ENCODE measurements at places on chromosomes 7 and 10.

DNA sequence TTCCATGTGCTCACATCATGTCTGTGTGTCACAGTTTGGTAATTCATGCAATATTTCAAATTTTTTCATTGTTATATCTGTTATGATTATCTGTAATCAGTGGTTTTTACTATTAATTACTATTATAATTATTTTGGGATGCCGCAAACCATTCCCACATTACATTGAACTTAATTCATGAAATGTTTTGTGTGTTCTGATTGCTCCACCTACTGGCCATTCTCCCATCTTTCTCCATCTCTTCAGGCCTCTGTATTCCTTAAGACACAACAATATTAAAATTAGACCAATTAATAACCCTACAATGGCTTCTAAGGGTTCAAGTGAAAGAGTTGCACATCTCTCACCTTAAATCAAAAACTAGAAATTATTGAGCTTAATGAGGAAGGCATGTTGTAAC is 398.5 kb downstream of the PCDH15 start:
- no peak for DNase-seq

GRCh38 chr7:12722636-12723605 is 35.5 kb downstream of the ARL4A start:
- no peak for DNase-seq

GRCh38 chr10:104521901-104522694 is 119.0 kb upstream of the SORCS3 start:
- peak; percentile 13 for DNase-seq

GRCh38 chr7:157527686-157528085 is 190.9 kb downstream of the DNAJB6 start:
- no peak for DNase-seq

DNA sequence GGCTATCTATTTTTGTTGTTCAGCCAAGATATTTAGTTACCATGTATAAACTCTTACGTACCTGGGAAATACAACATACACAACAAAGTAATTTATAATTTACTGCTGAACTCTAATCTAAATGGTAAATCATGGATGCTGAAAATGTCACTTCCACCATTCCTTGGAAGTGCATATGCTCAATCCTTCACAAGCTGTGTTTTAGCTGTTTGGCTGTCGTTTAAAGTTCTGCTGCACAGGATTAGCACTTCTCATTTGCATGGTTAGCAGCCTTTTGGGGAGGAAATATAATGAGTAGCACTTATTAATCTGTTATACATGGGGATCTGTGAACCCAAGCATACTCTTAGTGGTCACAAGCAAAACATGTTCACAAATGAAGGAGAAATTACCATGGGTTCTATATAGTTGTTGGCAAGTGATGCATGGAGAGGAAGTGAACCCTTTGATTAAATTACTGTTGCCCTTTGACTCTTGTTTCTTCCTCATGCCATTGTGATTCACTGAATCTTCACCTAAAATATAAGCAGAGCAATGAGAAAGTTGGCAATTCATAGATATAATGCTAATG is 18.5 kb downstream of the PIK3CG start:
- DNase-seq, result no peak

- no peak for DNase-seq
Measured at GRCh38 chr7:85471740-85472139, 284.9 kb upstream of the SEMA3D start.

DNA sequence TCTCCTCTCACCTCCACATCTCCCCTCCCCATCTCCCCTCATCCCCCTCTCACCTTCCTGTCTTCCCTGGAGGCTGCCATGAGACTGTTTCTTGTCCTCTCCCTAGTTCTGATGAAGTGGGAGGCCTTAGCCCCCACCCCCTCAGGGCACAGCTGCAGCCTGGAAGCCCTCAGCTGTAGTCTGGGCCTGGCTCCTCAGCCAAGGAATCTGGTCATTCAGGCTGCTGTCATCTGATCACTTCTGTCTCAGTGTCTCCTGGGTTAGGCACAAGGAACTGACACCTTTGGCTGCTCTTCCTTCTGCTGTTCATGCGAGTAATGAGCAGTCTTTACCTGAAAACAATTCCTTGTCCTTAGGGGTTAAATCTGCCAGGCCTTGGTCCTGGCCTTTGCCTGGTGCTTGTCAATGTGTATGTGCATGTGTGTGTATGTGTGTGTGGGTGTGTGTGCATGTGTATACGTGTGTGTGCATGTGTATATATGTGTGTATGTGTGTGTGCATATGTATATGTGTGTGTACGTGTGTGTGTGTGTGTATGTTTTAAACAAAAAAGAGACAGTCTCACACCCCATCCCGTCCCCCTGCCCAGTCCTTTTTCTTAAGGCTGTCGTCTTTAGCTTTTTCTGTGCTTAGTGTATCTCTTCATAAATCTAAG is 153.5 kb upstream of the TMEM72 start:
- DNase-seq, result no peak

DNA sequence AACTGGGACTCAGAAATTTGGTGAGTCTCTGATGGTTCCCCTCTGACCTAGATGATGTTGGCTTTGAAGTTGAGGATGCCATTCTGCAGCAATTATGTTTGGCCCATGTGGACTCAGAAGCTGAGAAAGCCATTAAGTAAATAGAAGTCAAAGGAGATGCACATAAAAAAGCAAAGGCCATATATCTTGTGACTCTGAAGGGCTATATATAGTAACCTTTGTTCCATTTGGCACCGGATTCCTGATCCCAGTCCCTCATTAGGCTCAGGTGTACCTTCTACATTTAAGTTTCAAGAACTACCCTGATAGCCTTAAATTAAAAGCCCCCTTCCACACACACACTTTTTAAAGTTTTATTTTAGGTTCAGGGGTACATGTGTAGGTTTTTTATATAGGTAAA is 50.0 kb upstream of the PDK4 start:
- DNase-seq, result no peak

- DNase-seq, result no peak
Measured at GRCh38 chr10:71635251-71635866, 84.2 kb downstream of the C10orf105 start.

- no peak for DNase-seq
Measured at GRCh38 chr7:33195264-33195663, 65.9 kb downstream of the BBS9 start.

- DNase-seq, result no peak
Measured at GRCh38 chr7:47446871-47447466, 134.9 kb downstream of the TNS3 start.

DNA sequence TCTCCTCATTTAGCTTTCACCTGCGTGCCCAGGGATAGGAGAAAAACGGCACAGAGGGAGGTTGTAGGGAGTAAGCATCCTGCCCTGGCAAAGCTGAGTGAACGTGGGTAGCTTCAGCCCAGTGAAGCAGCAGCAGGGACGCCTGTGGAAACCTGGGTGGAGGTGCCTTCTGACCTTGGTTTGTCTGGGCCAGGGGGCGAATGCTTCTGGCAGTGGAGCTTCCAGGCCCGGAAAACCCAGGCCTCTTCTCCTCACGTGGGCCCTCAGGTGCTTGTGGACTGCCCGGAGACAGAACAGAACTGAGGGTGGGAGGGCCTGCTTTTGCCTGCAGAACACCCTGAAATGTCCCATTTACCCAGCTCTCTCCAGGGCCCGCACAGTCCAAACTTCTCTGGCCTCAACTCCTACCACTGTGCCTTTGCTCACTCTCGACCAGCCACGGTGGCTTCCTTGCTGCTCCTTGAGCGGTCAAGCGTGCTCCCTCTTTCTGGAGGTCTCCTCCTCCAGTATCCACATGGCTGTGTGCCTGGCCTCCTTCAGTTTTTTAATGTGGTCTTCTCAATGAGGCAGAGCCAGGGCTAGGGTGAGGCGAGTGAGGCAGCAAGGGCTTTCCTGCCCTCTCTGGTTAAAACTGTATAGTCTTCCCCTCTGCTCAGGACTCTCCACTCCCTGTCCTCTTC is 62.4 kb downstream of the TMEM209 start:
- DNase-seq, result peak; percentile 88

DNA sequence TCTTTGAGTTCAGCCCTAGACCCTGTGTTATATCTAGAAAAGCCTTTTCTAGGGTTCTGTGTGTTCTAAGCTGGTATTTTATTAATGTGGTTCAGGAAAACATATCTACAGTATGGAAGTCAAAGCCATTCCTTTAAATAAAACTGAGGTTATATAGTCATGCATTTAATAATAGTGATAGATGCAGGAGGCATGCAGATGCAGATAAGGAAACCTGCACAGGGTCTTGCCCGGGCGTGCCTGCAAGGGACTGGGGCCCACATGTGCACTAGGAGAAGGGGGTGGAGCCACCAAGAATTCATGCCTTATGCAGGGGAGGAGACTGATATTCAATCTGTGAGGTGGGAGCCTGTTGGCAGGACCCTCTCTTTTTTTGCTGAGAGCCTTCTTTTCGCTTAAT is 171.5 kb downstream of the PRPF18 start:
- DNase-seq, result no peak

- DNase-seq, result no peak
Measured at GRCh38 chr10:649798-650440, 39.5 kb downstream of the DIP2C start.

DNA sequence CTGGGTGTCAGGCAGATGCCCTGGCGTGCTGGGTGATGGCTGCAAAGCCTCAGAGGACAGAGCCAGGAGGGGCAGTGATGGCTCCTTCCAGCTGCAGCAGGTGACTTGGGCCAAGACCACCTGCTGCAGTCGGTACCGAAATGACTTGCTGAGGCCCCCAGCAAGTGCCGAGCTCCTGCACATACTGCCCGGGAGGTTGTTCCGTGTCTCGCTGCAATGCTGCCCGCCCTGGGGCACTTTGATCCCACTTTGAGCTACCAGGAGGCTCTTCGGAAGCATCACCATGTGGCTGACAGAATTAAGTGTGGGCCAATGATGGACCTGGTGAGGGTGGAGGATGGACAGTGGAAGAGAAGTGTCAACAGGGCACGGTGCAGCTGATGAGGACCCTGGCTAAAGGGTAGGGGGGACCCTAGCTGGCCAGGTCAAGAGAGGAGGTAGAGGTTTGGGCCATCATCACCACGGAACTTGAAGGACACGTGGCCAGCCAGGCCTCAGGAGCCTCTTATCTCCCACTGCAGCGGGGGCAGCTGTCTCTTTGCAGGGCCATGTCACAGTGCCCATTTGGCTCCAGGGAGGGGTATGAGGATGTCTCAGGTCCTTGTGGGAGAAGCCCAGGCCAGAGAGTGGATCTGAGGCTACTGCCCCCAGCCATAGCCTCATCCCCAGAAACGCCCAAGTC is 51.1 kb upstream of the NANOS1 start:
- DNase-seq, result no peak

DNA sequence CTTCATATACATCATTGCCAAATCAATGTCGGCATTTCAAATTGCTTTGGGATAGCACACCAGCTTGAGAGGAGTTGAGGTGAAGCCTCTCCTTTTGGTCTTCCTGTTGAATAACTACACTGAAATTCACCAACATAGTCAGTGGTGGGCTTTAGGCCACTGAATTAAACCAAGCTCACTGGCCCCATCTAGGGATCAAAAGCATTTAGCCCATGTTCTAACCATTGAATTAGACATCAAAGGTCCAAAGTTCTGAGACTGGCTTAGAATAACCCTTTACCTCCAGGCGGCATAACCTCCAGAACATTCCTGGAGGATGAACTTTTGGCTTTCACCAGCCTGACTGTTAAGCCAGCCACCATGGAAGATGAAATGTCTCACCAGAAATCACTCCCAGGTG is 54.6 kb downstream of the BPGM start:
- no peak for DNase-seq

- DNase-seq, result no peak
Measured at GRCh38 chr7:72337390-72338167, 74.6 kb downstream of the CALN1 start.

DNA sequence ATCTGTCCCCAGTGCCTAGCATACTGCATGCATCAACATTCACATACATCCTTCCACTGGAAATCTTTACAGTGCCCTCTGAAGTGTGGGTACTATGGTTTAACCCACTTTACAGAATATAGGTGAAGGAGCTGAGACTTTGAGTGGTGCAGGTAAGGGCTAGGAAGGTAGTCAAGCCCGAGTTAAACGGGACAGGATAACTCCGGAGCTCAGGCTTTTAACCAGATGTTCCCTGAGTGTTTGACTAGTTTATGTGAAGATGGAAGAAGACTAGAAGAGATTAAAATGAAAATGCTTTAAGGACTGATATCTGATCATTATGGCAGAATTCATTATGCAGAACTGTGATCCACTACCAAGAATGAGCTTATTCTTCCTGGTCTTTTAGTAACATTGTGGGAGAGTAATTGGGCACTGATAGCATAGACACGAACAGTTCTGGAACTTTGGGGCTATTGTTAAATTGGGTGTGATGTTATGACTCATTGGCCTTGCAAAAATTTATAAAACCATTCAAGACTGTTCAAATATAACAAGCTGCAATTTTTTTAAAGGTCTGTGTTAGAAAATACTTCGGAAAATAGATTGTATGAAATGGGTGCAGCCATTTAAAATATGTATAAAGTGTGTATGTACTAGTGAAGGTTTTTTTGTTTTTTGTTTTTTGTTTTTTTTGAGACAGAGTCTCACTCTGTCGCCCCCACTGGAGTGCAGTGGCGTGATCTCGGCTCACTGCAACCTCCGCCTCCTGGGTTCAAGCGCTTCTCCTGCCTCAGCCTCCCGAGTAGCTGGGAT is 4.4 kb downstream of the CUL1 start:
- DNase-seq, result no peak

DNA sequence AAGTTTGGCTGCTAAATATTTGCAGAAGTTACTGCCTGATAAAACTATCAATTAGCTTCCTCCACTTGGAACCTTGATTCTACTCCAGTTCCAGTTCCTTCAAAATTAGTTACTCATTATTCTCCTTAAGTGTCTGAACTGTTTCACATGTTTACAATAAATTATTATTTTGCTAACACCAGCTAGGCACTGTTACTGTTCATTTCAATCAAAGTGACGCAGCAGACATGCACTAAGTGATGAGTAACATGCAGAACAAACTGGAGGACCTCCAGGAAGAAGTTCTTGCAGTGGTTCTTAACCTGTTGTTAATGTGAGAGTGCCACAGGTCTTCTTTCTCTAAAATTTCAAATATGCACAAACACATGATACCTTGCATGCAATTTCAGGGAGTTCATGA is 491.8 kb upstream of the SEMA3A start:
- no peak for DNase-seq

- DNase-seq, result no peak
Measured at GRCh38 chr7:148782757-148783456, 84.2 kb downstream of the CUL1 start.

DNA sequence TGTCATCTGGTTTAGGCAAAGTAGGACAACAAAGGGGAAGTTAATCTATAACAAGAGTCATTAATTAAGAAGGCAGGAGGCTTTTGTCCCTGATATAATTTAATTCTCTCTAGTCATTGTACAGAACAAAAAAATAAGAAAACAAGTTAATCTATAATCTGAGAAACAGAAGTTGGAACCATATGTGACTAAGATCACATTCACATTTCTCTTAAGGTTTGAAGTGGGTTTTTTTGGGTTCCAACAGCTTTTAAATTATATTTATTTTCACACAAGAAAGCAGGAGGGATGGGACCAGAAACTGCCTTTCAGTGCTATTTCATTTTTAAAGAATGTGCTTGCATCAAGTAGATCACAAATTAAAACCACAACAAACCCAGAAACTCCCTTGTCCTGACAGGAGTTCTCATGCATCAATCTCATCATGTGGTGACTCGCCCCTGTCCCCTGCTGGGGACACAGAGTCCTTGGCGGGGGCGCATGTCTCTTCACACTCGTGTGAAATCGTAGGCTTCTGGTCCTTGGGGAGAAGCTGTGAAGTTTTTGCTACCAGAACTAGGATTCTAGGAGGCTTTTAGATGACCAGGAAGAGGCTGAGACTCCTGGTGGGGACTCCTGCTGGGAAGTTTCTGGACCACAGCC is 10.1 kb upstream of the OPN4 start:
- DNase-seq, result no peak

Measured in thyroid gland (tissue), 4 donors.